Uterus (tissue), 4 donors: ENCODE measurements at places on chromosomes 4 and X. TPM values are rescaled to one million over a fixed set of nuclear protein-coding genes. Genes with fewer than 3 reads are reported as not detected.

- H3K36me3 ChIP-seq = no peaks in the 10 kb centered on the region
- no peak for DNase-seq
- no peaks in the 10 kb centered on the region for H3K27me3 ChIP-seq
- H3K4me1 ChIP-seq = no peaks in the 10 kb centered on the region
- H3K27ac ChIP-seq = no peak overlapping the region
Measured at GRCh38 chrX:19543951-19544381, 28.7 kb upstream of the MAP3K15 start.

GRCh38 chr4:6423575-6423974 lies 48.8 kb downstream of the PPP2R2C start:
- no peak for DNase-seq
- no peaks in the 10 kb centered on the region for H3K27me3 ChIP-seq
- no peaks in the 10 kb centered on the region for H3K36me3 ChIP-seq
- H3K4me1 ChIP-seq = no peaks in the 10 kb centered on the region
- no peak overlapping the region for H3K4me3 ChIP-seq

GRCh38 chr4:48813964-48814363 lies 16.9 kb upstream of the OCIAD1 start:
- no peak overlapping the region for H3K4me3 ChIP-seq
- no peaks in the 10 kb centered on the region for H3K27me3 ChIP-seq
- no peak overlapping the region for H3K27ac ChIP-seq
- no peak for DNase-seq

DNA sequence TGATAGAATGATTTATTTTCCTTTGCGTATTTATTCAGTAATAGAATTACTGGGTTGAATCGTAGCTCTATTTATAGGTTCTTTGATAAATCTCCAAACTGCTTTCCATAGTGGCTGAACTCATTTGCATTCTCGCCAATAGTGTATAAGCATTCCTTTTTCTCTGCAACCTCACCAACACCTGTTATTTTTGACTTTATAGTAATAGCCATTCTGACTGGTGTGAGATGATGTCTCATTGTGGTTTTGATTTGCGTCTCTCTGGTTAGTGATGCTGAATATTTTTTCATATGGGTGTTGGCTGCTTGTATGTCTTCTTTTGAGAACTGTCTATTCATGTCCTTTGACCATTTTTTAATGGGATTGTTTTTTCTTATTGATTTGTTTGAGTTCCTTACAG lies 160.7 kb downstream of the MID1IP1 start:
- H3K4me1 ChIP-seq = no peaks in the 10 kb centered on the region
- H3K27me3 ChIP-seq = no peaks in the 10 kb centered on the region
- no peaks in the 10 kb centered on the region for H3K36me3 ChIP-seq
- no peak for DNase-seq
- H3K4me3 ChIP-seq = no peak overlapping the region
- H3K27ac ChIP-seq = no peak overlapping the region

GRCh38 chr4:129239088-129239487 lies 143.1 kb downstream of the C4orf33 start:
- no peak overlapping the region for H3K4me3 ChIP-seq
- no peak for DNase-seq
- no peak overlapping the region for H3K27ac ChIP-seq
- no peaks in the 10 kb centered on the region for H3K27me3 ChIP-seq
- H3K4me1 ChIP-seq = no peaks in the 10 kb centered on the region

- H3K27me3 ChIP-seq = no peaks in the 10 kb centered on the region
- DNase-seq = no peak
- no peaks in the 10 kb centered on the region for H3K36me3 ChIP-seq
- H3K27ac ChIP-seq = no peak overlapping the region
- no peak overlapping the region for H3K4me3 ChIP-seq
Measured at GRCh38 chrX:56397636-56398035, 165.5 kb downstream of the KLF8 start.

- no peaks in the 10 kb centered on the region for H3K4me1 ChIP-seq
- DNase-seq = no peak
- no peaks in the 10 kb centered on the region for H3K27me3 ChIP-seq
- no peaks in the 10 kb centered on the region for H3K36me3 ChIP-seq
Measured at GRCh38 chr4:48683784-48684666, 96.1 kb downstream of the FRYL start.

DNA sequence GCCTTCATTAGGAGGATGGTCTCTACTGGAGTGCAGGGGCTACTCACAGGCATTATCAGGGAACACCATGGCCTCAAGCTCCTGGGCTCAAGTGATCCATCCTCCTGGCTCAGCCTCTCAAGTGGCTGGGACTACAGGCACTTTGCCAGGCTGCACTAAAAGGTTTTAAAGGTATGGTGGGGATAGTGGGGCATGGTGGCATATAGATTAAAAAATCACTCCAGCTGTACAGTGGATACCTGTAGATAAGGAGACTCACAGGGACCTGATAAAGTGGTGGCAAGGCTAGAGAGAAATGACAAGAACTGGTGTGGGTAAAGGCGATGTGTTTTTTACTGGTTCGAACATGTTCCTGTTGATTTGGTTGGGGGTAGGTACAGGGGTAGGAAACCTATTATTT lies 5.9 kb downstream of the ZAR1 start:
- no peaks in the 10 kb centered on the region for H3K36me3 ChIP-seq
- no peak overlapping the region for H3K27ac ChIP-seq
- no peak for DNase-seq
- no peaks in the 10 kb centered on the region for H3K4me1 ChIP-seq

- H3K4me1 ChIP-seq = no peaks in the 10 kb centered on the region
- H3K4me3 ChIP-seq = no peak overlapping the region
- H3K36me3 ChIP-seq = no peaks in the 10 kb centered on the region
- H3K27me3 ChIP-seq = no peaks in the 10 kb centered on the region
Measured at GRCh38 chr4:34066126-34066525, 2178.2 kb downstream of the ARAP2 start.

DNA sequence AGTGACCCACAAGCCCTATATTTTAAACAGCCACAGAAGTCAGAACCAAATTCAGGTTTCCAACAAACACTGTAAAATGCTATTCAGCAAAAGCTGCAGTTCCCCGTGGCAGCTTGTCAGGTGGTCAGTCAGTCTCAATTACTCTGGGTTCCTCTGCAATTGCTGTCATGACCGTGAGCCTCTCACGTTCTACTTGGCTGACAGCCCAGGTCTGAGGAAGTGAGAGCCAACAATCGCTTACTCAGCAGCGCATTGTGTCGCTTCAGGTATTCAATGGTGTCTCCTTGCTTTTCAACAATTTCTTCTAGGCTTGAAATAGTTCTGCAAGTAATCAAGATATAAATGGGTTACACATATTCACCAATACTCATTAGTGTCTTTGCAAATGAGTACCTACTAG lies 25.8 kb downstream of the TRIM75 start:
- no peak overlapping the region for H3K4me3 ChIP-seq
- no peaks in the 10 kb centered on the region for H3K4me1 ChIP-seq
- no peak overlapping the region for H3K27ac ChIP-seq
- no peak for DNase-seq
- no peaks in the 10 kb centered on the region for H3K27me3 ChIP-seq

DNA sequence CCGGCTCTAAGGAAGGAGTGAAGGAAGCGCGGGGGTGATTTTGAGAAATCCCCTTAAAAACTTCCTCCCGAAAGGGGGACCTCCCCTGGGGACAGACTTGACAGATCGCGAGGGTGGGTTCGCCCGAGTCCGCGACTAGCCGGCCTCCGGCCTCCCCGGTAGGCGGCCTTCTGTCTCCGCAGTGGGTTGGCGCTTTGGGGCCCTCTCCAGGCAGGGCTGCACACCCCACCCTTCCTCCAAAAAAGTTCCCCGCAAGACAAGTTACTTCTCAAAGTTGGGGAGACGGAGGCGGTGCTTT lies 24.8 kb downstream of the HOPX start:
- DNase-seq = peak; percentile 37
- H3K27me3 ChIP-seq = no peaks in the 10 kb centered on the region
- H3K4me3 ChIP-seq = peak overlapping the region; percentile 49

The NXF2 gene
- not detected for total RNA-seq

The F9 gene
- total RNA-seq = not detected

The EDA gene
- 2.1 TPM for total RNA-seq
